ACHN (cell line): ENCODE measurements at places on chromosomes 13 and 19.
A peak's percentile ranks its signal among the peaks of the same experiment; 100 is the strongest.

DNA sequence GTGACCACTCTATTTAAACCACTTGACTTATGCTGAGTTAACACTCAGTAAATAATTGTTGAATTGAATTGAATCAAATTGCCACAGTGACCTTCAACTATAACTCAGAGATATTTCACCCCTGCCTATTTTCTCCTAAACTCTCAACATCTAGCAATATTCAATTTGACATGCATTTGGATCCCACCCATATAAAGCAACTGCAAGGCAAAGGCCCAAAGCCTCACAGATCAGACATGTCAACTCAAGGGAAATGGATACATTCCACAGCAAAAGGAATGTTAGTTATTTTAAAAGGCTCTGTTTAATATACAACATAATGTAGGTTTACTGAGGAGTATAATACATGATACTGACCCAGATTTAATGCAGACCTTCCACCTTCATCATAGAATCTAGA lies 107.4 kb downstream of the KCTD12 start:
- no peak for DNase-seq

GRCh38 chr19:43763473-43763939 lies 8.7 kb upstream of the SMG9 start:
- DNase-seq = no peak

- peak; percentile 30 for DNase-seq
Observed at GRCh38 chr13:109700176-109700575, 86.2 kb downstream of the IRS2 start.

- DNase-seq = no peak
Observed at GRCh38 chr19:16739546-16739945, 19.9 kb downstream of the NWD1 start.

DNA sequence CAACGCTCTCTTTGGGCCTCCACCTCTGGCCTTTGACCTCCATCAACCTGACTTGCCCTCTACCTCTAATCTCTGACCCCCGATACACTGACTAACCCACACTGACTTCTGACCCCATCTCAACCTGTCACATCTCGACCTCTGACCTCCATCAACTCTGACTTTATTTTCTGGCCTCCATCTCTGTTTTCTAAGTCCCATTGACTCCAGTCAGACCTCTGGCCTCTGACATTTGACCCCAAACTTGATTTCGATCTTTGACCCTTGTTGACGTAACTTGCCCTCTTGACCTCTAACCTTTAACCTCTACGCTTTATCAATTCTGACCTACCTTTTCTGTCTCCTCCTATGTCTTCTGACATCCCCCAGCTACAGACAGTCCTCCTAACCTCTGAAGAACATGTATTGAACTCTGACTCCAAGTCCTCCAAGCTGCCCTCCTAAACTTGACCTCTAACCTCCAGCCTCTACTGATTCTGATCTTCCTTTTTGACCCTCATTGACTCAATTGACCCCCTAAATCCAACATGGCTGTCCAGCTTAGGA lies 780 bp downstream of the ACP4 start:
- no peak for DNase-seq

- DNase-seq = no peak
Observed at GRCh38 chr13:94632226-94632980, 30.7 kb downstream of the GPR180 start.

- DNase-seq = peak; percentile 59
Observed at GRCh38 chr19:47391510-47392223, 27.7 kb downstream of the MEIS3 start.

DNA sequence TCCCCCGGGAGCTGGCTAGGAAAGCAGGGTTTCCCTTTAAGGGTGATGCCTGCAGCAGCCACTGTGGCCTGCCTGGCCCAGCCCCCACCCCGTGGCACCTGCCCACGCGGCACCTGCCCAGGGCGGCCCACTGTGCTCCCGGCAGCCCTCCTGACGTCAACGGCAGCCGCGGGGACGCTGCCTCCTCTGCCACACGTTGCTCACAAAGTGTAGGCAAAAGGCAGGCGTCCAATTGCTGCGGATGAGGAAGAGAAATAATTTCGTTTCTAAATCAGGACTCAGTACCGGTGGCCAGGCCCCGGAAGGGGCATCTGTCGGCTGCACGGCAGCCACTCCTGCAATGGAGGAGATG lies 122.3 kb downstream of the URI1 start:
- no peak for DNase-seq

DNA sequence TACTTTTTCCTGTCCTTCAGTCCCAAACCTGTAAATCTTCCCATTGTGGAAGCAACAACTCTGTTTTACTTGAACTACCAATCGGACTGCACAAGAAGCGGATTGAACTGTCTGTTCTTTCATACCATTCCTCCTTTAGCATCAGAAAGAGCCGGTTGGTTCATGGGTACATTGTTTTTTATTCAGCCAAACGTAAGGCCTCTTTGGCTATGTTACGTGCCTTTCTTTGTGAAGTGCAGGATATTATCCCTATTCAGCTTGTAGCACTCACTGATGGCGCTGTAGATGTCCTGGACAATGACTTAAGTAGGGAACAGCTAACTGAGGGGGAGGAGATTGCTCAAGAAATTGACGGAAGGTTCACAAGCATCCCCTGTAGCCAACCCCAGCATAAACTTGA lies 60.3 kb downstream of the ARHGAP35 start:
- DNase-seq = no peak

GRCh38 chr19:16160445-16160942 lies 12.8 kb downstream of the CIB3 start:
- no peak for DNase-seq

GRCh38 chr19:30881281-30881680 lies 468.0 kb downstream of the TSHZ3 start:
- no peak for DNase-seq

DNA sequence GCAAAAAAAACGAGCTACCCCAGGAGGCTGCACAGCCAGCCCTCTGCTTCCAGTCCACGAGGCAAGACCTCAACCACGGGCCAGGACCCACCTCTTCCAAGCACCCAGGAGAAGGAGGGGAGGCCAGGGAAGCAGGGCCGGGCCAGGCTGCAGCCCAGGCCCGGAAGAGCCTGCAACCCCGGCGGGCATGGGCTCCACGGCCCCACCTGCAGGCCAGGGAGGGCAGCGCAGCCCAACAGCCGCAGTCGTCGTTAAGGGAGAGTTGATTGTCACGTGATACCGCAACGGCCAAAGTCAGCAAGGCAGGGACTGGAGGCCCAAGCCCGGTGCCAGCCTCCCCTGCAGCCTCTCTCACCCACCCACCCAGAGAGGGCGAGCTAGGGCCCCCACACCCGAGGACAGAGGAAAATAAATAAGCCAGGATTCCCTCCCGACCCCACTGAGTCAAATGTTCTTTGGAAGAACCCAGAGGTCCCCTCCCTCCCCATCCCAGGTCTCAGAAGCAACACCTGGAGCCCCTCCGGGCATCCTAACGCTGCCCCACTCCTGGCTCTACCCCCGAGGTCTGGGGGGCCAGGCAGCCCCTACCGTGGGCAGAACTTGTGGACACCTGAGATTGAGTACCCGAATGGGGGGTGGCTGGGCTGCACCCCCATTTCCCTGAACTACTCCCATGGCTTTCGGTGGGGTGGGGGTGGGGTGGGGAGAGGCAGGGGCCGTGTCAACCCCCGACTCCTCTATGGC lies 5.2 kb upstream of the REXO1 start:
- DNase-seq = peak; percentile 79

DNA sequence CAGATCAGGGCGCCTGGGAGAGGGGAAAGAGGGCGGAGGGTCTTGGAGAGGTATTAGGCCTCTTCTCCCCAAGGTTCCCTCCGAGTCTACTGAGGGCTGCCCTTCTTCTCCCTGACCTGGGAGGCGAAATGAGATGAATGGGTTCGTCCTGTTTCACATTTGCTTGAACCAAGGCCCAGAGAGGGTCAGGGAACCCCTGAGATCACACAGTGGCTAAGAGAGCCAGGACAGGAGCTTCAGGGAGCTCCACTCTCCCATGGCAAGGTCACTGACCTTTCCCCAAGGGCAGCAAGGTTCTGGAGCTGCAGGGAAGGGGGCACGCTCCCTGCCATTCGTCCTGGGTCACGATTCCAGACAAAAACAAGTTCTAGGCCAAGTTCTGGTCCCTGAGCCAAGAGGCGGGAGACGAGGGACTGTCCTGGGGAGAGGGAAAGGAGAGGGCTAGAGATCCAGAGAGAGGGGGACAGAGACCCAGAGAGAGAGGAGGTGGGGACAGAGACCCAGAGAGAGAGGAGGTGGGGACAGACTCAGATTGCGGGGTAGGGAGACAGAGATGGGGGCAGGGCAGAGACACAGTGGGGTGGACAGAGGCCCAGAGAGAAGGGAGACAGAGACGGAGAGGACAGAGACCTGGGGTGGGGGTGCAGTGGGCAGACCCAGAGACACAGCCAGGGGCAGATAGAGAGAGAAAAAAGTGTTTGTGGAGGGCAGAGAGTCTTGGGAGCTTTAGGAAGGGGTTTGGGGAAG lies 541 bp downstream of the ASPDH start:
- DNase-seq = no peak

DNA sequence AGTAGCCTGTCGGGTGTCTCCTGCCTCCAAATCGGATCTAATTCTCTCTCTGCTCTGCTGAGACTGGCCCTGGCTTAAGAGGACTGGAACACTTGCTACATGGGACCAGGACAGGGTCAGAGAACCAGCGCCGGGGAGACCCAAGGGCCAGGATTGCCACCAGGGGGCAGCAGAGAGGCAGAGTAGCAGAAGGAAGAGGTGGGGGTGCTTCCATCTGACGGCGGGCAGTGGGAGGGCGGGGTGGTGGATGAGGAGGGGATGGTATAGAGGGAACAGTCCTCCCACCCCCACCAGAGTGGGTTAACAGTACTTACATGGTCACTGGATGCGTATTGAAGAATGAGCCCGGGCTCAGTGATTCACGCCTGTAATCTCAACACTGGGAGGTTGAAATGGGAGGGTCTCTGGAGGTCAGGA lies 11.9 kb downstream of the SELENOW start:
- peak; percentile 67 for DNase-seq

- DNase-seq = no peak
Observed at GRCh38 chr19:50016225-50016807, 8.9 kb downstream of the VRK3 start.
